ENCODE measurements at places on chromosomes 6 and 20.

DNA sequence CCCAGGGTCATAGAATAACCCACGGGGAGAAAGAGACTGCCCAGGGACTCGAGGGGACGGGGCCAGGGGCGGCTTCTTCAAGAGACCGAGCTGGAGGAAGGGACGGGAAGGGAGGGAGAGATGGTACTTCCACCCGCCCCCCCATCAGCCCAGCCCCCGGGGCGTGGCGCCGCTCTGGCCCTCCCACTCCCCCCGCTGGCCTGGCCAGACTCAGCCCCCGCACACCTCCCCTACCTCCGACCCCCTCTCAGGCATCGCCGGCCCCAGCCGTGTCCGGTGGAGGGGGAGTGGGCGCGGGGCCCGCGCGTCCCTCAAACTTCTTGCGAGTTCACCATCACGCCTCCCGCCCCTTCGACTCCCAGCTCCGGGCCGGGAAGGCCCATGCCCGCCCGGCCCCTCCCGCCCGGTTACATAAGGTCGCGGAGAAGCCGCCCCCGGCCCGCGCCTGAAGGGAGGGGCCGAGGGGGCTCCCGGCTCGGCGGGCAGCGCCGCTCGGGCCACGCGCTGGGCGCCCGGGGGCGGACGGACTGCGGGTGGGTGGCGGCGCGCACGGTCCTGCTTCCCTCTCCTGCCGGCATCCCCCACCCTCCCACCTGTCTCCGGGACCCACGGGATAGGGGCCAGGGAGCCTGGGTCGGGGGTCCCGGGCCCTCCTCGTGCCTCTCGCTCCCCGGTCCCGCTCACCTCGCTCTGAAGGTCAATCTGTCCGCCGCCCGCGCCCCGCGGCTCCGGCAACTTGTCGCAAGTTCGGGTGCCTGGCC, 562 bp downstream of the TFEB start:
- no peak for DNase-seq

DNA sequence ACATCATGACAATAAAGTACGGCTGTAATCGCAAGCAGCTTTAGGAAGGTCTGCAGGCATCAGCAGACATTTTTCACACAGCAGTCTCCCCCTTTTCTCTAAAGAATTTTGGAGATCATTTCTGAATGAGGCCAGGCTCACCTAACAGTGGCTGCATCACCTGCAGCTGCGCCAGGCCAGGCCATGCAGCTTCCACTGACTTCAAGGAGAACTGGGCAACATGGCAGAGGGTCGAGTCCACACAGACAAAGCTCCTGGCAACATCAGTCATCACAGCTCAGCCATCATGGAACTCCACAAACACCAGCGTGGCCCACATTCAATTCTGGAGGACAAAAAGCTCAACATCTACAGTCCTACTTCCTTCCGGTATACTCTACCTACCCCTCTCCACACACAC, 17.8 kb upstream of the FOXC1 start:
- no peak for DNase-seq

DNA sequence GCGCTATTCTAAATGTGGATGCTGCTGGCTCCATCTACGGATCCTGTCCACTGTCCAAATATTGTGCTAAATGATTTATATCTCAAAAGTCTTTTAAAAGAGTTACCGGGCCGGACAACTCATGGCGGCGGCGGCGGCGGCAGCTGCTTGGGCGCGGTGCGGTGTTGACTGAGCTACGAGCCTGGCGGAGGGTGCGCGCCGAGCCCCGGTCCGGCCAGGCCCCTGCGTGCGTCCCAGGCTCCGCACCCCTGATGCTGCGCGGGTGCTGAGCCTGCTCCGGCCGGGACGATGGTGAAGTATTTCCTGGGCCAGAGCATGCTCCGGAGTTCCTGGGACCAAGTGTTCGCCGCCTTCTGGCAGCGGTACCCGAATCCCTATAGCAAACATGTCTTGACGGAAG, 303.4 kb downstream of the CENPW start:
- no peak for DNase-seq

- DNase-seq: no peak
These were observed 68.0 kb downstream of the BTBD9 start for GRCh38 chr6:38571721-38572120.

GRCh38 chr20:61593516-61593915, 341.5 kb downstream of the CDH4 start:
- no peak for DNase-seq

- peak; percentile 28 for DNase-seq
These were observed at the start of gene SLC35F1 for GRCh38 chr6:117906958-117907600. Gene SLC35F1, plus strand, starts transcription at chr6:117907264.

DNA sequence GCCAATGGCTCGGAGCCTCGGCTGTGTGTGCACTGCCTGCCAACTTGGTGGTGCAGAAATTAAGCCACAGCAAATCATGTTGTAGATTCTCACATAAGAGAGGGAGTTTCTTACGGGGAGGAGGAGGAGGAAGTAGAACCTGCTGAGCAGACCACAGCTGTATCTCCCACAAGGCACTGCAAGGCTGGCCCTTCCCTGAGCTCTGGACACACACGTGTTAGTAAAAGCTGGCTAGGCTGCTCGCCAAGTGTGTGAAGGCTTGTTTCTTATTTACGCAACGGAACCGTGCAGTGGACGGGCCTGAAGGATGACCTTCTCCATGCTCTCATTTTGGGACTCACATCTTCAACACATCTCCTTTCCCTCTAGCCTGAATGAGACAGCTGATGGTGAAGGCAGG, 15.7 kb upstream of the QKI start:
- DNase-seq: no peak

DNA sequence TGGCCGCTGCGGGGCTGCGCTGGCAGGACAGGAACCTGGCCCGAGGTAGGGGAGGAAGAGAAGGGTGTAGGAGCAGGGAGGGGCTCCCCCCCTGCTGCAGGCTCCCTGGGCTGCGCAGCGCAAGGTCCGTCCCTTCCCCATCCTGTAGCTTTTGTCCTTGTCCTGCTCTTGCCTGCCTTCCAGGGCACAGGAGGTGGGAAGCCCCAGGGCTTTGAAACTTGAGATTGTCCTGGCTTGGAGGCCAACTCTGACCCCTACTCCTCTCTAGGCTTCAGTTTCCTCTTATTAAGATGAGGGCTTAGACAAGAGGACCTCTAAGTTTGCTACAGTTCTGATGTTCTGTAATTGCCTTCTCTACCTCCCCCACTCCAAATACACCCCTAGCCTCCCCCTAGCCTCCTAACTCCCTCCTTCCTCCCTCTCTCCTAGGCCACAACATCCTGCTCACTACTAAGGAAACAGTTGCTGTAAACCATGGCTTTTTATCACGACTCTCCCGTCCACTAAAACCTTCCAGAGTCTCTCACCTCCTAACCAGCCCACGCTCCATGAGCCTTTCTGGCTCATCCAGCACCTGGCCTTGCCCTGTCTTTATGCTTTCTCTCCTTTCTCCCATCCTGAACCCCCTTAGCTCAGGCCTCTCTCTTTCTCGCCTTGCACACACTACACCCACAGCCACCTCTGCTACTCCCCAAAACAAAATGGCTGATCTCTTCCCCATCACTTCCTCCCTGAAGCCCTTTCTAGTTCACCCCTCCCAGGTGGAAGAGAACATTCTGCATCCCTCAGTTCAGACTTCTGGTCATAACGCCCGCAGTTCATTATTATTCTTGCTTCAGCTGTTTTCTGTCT, 10.2 kb downstream of the UNC5CL start:
- DNase-seq: no peak

DNA sequence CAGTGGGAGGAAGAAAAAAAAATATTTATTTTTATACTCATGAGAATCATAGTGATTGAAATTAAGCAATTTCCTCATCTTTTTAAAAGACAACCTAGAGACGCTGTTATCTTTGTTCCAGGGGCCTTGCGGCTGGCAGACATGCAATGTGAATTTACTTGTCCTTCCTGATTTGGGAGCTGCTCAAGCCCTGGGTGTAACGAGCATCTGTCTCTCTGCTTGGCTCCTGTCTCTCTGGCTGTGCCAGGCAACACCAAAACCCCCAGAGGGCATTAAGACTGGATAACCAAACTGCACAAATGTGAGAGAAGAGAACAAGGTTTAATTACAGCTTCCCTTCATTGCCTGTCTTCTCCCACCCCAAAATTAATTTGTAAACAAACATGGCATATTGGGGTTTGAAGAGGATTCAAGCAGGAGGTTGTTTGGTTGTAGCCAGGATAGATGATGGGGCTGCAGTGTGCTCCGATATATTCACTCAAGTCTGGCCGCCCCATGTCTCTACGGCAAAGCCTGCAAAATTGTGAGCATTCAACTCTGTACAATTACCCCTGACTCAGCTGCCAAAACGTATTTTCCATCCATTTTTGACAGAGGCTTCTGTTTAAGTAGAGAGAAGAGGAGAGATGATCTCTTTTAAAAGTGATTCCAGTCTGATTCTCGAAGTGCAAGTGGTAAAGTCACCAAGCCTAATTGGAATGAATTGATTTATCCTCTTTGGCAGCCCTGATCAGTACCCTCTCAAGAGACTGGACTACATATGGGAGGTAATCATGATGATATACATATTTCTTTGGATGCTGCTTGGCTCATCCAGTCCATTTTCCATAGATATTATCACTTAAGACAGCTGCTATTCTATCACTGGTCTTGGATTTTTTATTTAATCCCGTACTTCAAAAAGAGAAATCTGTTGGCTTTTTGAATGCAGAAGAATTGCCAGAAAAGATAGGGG, 170.2 kb downstream of the SLC24A3 start:
- DNase-seq: peak; percentile 61
